ENCODE measurements at places on chromosomes 13 and 19. TPM values are rescaled to one million over a fixed set of nuclear protein-coding genes. Genes with fewer than 3 reads are reported as not detected.

The CYP4F3 gene
- polyA plus RNA-seq: 17.9 TPM

GRCh38 chr13:100387416-100387815, 201.2 kb downstream of the GGACT start:
- no peak for DNase-seq

GRCh38 chr13:98445340-98446233, 131.3 kb downstream of the STK24 start:
- DNase-seq: peak; percentile 87

The KIR2DL1 gene
- polyA plus RNA-seq: not detected

DNA sequence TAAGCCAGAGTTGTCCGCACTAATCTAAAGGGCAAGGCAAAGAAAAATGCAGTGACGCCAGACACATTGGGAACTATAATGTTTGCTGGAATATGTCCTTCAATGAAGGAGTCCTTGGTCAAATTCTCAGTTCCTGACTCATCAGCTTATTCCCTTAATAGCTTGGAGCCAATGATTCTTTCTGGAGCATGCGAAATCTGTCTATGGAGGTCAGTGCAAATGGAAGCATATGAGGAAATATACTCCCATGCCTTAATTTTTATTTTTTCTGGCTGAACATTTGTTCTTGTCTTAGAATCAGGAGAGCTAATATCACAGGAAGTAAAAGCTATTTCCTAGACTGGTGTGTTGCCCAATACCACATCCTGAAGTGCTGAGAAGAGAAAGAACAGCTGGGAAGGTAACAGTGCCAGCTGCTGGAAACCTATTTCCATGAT, 289.8 kb upstream of the SPRY2 start:
- DNase-seq: no peak

DNA sequence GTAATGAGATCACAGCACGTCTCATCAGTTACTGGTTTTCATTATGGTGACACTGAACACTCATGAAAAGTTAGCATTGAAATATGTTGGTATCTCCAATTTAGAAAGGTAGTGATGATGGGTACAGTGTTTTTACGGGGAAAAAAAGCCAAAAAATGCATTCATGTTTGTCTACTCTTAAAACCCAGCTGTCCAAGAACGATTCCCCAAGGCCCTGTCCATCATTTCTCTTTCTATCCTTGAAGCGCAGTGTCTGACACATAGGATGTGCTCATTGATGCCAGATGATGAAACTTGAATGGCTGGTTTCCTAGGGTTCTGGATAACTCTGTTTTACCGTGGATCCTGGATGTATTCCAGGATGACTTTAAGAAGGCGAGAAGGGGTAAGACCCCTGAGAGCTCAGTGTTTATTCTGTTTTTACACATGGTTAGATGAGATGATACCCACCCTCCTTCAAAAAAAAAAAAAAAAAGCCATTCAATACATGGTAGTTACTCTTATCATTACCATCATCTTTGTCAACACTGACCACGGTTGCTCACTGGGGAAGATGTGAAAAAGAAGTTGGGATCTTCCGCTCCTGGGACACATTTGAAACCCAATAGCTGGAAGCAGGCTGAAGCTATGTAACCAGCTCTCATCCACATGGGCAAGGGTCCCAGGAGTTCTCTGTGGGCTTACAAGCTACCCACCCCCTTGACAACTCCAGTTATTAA, 22.5 kb downstream of the SERP2 start:
- DNase-seq: no peak

- no peak for DNase-seq
Measured at GRCh38 chr13:30607908-30608307, 9.8 kb upstream of the USPL1 start.

- DNase-seq: no peak
Measured at GRCh38 chr13:113432506-113433270, 20.6 kb downstream of the ADPRHL1 start.

DNA sequence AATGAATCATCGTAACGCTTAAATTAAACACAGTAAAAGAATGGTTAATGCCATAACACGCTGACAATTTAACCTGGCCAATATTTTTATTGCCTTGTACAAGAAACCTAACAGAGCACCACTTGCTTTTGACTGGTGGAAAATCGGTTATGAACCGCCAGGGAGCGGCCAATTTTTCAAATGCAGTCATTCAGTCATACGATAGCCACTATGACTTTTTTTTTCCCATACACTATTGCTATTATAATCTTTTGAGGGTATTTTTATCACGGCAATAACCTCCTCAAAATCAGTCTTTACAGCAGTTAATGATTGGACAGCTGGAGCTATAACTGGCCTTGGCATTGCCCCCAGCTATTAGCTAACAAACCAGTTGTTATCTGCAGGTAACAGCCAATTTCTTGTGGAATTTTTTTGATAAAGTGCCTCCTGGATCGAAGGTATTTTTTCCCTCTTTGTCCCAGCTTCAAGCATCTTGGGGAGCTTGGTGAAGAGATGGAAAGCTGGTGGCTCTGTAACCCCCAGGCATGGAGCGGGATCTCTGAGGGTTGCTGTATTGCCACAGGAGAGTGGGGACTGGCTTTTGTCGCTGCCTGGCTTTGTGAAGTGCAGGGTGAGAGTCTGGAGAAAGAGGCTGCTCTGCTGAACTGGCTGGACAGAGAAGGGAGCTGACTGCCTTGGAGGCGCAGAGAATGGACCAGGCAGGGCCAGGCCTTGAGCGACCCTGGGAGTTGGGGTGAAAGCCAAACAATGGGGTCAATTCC, 198.4 kb upstream of the ZNF536 start:
- DNase-seq: no peak

DNA sequence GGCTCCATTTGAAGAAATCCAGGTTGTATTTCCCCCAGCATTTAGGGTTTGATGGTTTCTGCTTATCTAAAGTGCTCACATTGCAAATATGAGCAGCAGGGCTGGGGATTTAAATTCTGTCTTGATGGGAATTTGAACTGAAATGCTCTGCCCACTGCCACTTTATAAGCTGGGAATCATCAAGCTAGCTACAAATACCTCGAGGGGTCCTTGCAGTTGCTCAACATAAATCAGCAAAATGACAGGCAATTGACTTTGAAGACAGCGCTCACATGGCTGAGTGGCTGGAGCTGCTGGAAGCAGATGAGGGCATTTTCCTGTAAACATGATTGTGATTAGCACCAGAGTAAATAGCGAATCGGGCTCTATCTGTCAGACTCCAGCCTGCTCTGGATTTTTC, 39.4 kb upstream of the MEDAG start:
- peak; percentile 66 for DNase-seq

The NAA16 gene
- 6.4 TPM for polyA plus RNA-seq

The ZNF575 gene
- 2.8 TPM for polyA plus RNA-seq

DNA sequence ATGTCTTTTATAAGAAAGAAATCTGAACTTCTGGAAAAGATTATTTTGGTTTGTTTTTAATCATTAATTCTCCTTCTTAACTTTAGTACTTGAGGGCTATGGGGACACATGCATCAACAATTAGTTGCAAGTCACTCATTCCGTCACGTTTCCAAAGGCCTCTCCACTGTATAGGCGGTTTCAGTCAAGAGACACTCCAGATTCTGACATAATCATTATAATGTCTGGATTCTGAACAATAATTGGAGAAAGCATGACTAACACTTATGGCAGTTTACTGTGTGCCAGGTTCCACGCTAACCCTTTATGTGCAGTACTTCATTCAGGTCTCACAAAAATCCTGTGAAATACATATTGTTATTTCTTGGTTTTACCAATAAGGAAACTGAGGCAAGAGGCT, 71.9 kb downstream of the TNFRSF19 start:
- DNase-seq: no peak

DNA sequence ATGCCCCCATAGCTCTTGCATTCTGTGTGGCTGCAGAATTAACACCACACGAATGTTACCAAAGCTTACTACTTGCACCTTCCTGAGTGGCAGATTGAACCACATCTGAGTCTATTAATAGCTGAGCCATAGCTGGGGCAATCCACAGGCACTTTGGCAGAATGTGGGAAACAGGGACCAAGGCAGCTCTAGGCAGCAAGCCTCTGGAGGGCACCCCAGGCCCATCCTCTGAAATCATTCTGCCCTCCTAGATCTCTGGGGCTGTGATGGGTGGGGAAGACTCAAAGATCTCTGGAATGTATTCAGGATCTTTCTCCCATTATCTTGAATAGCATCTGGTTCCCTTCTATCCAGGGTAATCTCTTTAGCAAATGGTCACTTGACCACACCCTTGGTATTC, 139.3 kb downstream of the TNFRSF19 start:
- DNase-seq: no peak

- no peak for DNase-seq
Measured at GRCh38 chr13:53775807-53776206, 747.2 kb downstream of the OLFM4 start.

The C19orf18 gene
- 1.7 TPM for polyA plus RNA-seq

GRCh38 chr13:80054806-80055205, 286.1 kb downstream of the SPRY2 start:
- no peak for DNase-seq

GRCh38 chr19:21308773-21309172, 20.4 kb downstream of the ZNF708 start:
- DNase-seq: no peak

All from kidney (tissue), 22 donors.